NAMALWA (cell line): ENCODE measurements at places on chromosomes 5 and 9.

GRCh38 chr5:5404381-5404780 is 18.1 kb upstream of the ICE1 start:
- no peak for DNase-seq

- no peak for DNase-seq
Measured at GRCh38 chr5:39100301-39100850, 26.2 kb upstream of the RICTOR start.

- no peak for DNase-seq
Measured at GRCh38 chr5:170491479-170491878, 12.3 kb upstream of the KCNIP1 start.

DNA sequence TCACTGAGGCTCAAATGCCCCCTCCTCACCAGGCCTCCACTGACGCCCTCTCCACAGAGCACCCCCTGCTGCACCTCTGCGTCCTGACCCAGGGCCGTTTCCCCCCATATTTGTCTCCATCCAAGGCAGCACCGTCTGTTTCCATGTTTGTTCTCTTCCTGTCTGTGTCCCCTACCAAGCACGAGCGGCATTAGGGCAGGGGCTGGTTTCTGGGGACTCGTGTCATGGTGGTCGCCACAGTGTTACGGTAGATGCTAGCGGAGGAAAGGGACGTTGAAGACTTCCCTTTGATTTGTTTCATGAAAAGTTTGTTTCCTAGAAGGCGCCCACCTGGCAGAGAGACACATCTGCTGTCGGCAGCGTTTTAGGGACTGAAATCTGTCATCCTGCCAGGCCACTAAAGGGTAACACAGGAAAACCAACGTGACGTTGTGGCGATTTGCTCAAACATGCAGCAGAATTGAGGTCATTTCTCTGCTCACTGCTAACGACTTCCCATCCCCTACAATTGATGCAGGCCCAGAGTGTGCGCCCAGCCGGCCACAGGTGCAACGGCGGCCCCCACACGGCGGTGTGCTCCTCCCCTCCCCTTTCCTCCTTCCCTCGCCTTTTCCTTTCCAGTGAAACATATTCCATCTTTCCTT is 79.3 kb upstream of the IRX4 start:
- DNase-seq: no peak

GRCh38 chr5:120769312-120769872 is 305.3 kb downstream of the PRR16 start:
- DNase-seq: no peak

DNA sequence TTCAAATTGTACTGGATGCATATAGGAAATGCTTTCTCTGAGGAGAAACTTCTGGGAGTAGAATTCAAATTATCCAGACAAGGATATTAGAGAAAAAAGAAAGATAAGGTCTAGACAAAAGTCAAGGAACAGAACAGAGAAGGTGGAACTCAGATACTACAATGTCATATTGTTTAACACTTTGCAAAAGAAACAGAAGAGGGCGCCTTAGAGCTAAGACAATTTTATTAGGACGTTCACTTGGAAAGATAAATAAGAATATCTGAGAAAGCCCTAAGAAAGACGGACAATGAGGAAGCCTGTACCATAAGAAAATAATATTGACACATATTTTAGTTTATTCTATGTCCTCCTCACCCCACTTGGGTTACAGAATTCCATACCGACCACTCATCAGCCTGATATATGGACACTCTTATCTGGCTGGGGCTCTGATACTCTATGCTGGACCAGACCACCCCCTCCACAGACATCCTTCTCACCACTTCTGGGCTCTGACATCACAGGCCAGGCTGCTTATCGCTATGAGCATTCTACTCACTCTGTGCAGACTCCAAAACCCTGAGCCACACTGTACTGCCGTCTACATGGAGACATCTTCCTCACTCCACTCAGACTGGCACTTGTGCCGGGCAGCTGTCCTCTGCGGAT is 9.1 kb upstream of the AK3 start:
- peak; percentile 73 for DNase-seq

- no peak for DNase-seq
Measured at GRCh38 chr5:143241892-143242291, 161.6 kb downstream of the NR3C1 start.

DNA sequence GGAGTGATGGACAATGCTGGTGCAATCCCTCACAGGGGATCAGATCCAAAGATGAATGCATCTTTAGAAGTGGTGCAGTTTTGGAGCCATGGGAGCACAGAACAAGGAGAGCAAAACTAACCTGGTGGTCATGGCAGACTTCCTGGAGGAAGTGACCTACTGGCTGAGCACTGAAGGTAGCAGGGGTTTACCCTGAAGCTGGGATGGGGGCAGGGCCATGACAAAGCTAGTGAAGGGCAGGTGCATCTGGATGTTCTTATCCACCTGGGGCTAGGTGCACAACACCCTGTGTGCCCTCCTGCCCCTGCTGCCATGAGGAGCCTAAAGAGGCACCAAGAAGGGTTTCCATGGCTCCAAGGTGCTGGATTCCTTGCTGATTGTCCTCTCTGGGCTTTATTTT is 11.5 kb upstream of the PITX1 start:
- DNase-seq: no peak

DNA sequence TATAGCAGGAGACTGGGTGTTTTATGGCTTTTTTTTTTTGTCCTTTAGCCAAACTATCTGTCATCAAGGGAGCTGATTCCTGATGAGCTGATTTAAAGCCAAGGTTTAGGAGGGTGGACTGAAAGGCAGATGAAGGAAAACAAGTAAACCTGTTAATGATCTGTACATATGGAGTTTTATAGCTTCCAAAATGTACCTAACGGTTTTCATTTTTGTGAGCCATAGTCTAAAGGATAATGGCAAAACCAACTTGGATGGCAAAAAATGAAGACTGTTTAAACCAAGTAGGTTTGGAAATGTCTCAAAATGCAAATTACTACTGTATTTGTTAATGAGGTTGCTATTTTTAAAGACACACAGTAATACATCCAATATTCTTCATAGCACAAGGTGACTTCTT is 281.5 kb downstream of the YTHDC2 start:
- DNase-seq: no peak

GRCh38 chr5:37751227-37751626 is 88.6 kb downstream of the GDNF start:
- DNase-seq: no peak
